Stimulated activated CD8-positive, alpha-beta memory T cell treated with anti-CD3 and anti-CD28 coated beads, Interleukin-7, amount 100 ng/mL, for 1 hour (primary cell): ENCODE measurements at places on chromosomes 3 and 15.
A peak's percentile ranks its signal among the peaks of the same experiment; 100 is the strongest.

DNA sequence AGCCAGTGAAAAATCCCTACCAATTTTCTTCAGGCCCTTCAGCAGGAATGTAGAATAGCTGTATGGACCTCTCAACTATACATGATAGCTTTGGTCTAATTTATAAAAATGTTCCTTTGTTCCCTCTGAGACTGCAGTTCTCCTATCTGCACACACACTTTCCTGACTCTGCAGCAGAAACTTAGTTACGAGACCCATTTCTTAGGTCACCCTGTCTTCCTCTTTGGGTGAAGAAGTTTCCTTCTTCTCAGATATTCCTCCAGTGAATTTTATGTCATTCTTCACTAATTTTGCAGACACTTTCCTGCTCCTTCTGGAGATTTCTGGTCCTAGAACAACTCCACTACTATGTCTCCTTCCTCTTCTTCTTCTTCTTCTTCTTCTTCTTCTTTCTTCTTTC is 42.6 kb downstream of the CD200R1L start:
- no peak for DNase-seq

GRCh38 chr15:65856821-65857455 is 12.4 kb upstream of the RAB11A start:
- peak; percentile 72 for DNase-seq

GRCh38 chr3:123089611-123090331 is 22.9 kb downstream of the PDIA5 start:
- DNase-seq, result no peak

DNA sequence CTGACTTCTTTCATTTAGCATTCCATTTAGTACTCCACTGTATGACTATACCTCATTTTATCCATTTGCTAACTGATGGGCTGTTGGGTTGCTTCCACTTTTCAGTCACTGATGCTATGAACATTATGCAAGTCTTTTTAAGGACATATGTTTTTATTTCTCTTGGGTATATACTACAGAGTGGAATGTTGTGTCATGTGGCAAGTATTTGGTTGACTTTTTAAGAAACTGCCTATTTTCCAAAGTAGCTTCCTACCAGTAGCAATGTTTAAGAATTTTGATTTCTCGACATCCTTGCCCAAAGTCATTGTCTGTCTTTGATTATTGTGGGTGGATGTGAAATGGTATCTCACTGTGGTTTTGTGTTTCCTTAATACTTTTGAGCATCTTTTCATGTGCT is 110.1 kb upstream of the TPM1 start:
- no peak for DNase-seq

- DNase-seq, result no peak
Measured at GRCh38 chr3:54486317-54486716, 364.0 kb downstream of the CACNA2D3 start.

- no peak for DNase-seq
Measured at GRCh38 chr3:142239421-142239820, 14.0 kb upstream of the GK5 start.

GRCh38 chr15:93044301-93045190 is 44.5 kb downstream of the RGMA start:
- DNase-seq, result no peak

- no peak for DNase-seq
Measured at GRCh38 chr3:122100083-122100482, 44.9 kb downstream of the CD86 start.

DNA sequence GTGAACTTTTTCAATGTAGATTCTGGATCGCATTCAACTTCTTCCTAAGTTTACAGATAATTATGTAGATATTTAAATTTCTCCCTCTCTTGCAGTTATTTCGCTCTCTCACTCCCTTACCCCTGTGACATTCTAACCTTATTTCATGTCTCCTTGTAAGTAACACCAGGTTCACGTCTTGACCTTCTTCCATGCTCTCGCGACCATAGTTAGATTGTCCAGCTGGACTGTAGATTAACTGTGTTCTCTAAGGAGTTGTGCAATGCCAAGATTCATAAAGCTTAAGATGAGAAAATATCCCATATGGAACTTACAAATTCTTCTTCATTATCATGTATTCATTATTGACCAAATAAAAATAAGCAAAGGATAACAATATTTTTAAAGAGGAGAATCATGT is 430.5 kb downstream of the GABRG3 start:
- DNase-seq, result no peak

GRCh38 chr3:45689787-45690145 is 570 bp downstream of the SACM1L start:
- no peak for DNase-seq

DNA sequence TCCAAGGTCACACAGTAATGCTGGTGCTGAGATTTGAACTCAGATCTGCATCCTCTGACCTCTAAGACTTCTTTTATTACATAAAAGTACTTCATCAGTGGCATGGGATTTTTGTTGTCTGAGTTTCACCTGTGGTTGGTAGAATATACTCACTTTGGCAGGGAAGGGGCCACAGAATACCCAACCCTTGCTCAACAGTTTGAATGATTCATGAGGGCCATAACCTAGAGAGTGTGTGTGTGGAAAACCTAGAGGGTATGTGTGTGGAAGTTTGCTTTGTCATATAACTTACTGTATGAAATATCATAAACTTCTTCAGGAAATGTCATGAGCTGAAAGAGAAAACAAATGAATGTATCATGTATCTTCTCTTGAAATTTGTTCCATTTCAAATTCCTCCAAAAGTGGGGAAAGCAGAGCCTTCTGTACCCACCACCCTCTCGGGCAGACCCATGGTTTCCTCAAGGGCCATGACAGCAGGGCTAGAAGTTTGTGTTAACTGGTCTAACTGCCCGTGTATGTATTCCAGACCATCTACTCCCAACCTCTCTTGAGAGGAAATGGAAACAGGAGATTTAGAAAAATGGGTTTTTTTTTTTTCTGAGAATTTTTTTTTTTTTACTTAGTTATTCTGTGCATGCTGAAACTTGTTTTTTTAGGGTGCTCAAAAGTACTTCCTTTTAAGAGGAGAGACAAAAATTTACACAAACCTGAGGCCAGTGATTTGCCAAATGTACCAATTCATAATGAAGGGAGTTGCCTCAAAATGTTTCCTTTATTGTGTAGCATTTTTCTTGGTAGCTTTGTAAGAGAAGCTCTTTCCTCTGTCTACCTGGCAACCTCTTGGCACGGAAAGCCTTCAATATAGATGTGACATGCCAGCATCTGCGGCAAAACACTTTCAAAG is 127.0 kb downstream of the TPRG1 start:
- DNase-seq, result no peak

- DNase-seq, result no peak
Measured at GRCh38 chr3:48561045-48561736, 2.4 kb downstream of the UCN2 start.

DNA sequence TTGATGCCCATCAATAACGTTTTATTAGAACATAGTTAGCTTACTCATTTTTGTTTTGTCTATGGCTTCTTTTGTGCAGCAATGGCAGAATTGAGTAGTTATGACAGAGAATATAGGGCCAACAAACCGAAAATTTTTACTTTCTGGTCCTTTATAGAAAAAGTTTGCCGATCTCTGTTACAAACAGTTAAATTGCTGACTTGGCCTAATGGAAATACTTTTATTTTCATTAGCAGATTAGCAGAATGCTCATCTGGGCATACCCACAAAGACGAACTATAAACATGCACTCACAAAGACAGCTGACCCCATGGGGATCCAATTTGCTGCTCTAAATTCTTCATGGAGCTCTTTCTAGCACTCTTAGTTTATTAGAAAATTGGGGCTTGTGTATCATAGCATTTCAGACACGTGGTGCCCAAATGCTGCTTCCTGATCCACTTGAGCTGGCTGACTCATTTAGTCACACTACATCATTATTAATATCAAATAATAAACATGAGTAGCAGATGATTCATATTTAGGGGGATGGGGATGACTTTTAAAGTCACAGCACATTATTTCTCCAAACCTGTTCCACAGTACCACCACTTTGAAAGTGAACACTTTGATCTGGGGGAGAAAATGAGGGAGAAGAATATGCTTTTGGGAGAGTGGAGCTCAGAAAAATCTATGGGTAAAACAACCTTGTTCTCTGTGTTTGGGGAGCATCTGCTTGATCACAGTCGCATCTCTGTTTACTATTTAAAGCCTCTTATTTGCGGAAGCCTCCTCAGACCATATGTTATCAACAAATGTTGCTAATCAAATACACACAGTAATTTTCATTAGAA is 228.1 kb upstream of the FEZF2 start:
- DNase-seq, result no peak

GRCh38 chr3:195403841-195404408 is 38.9 kb downstream of the ACAP2 start:
- no peak for DNase-seq

DNA sequence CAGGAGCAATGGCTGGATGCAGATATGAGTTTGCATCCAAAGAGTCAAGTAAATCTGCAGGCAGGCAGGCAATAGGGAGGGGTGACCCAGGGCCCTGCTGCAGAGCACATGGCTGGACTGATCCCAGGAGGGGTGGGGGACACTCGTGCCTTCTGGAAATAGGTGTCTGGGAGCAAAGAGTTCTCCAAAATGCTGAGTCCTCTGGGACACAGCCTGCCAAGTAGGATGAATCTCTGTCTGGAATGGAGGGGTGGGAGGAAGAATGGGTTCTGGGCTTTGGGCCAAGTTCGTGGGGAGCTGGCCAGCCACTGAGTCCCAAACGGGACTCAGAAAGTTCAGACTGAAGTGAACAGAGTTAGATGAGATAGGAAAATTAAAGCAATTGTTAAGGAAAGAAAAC is 214.5 kb downstream of the MTHFS start:
- DNase-seq, result no peak

GRCh38 chr3:10285272-10286132 is 7.2 kb downstream of the GHRL start:
- no peak for DNase-seq

- no peak for DNase-seq
Measured at GRCh38 chr3:184789314-184789998, 22.5 kb upstream of the VPS8 start.

GRCh38 chr3:146200461-146201220 is 39.7 kb upstream of the PLOD2 start:
- no peak for DNase-seq

GRCh38 chr3:123656274-123656673 is 71.4 kb upstream of the HACD2 start:
- no peak for DNase-seq

GRCh38 chr3:71064291-71064955 is 519.1 kb downstream of the FOXP1 start:
- peak; percentile 25 for DNase-seq

- DNase-seq, result no peak
Measured at GRCh38 chr3:177431525-177432176, 234.4 kb upstream of the TBL1XR1 start.
